ENCODE measurements at places on chromosomes 12 and 14.

DNA sequence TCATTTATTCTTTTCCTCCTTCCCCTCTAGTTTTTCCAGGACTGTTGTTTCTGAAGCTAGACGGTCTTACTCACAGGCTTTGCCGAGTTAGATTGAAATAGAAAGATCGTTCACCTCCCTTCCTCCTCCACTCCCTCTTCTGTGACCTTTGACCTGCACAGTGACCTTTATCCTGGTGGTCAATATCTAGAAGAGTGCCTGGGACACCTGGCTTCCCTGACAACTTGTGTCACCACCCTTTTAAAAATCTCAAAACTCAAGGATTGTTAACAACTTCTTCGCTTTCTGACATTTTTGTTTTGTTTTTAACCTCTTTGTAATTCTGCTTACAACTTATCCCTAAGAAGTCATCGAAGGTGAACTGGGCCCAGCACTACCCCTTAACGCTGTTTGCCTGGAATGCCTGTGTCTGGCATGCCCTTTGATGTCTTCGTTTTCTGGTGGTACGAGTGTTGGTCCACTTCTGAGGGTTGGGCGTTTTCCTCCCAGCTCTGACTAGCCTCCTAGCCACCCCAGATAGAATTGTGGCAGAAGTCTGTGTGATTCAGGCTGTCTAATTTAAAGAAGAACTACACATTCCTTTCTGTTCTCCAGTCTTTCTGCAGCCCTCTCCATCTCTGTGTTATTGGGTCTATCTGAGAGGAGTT lies 2.8 kb upstream of the KRT75 start:
- H3K4me1 ChIP-seq: no peaks in the 10 kb centered on the region
- H3K36me3 ChIP-seq: no peaks in the 10 kb centered on the region
- H3K4me3 ChIP-seq: no peak overlapping the region
- H3K27me3 ChIP-seq: no peaks in the 10 kb centered on the region
- H3K27ac ChIP-seq: no peak overlapping the region

DNA sequence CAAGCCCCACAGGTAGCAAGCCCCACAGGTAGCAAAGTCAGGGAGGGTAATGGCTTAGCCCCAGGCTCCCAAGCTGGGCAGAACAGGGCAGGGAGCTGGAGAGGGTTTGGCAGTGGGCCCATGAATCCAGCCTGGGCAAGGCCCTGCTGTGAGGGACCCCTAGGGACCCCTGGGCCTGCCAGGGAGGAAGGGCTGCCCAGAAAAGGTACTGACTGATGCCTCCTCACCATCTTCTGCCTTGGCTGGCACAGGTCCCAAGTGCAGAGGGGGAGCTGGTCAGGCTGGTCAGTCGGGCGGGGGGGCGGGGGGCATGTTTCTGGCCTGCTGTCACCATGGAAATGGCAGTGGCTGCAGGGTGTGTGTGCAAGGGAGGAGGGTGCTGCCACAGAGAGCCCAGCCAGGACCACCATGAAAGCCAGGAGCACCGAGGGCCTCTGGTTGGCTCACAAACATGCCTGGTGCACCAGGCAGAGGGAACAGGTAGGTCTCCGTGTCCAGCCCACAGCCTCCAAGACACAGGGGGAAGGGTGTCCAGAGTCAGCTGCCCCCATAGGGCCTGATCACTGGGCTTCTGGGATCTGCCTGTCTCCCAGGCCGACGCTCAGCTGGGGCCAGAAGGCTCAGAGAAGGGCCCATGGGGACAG lies 1.5 kb upstream of the CRIP2 start:
- no peaks in the 10 kb centered on the region for H3K27me3 ChIP-seq
- no peak for DNase-seq
- H3K4me1 ChIP-seq: peaks cover 38% of the 10 kb centered on the region
- peak overlapping the region; percentile 83 for H3K27ac ChIP-seq
- peaks cover 9% of the 10 kb centered on the region for H3K36me3 ChIP-seq

DNA sequence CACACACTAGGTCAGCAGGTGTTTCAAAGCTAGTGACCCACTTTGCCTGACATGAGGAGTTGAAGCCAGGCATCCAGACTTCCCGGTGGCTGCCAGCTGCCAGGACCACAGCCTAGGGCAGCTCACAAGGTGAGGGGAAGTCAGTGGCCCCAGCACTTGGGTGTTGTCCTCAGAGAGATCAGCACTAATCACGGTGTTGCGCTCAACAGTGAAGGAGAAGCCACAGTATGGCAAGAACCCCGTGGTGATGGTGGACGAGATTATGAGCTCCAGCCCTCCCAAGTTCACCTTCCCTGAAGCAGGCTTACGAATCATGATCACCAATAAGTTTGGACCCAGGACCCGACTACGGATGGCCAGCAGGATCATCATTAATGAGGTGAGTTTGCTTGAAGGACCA lies 59.9 kb upstream of the RIN3 start:
- no peak for DNase-seq
- H3K27me3 ChIP-seq: no peaks in the 10 kb centered on the region
- no peaks in the 10 kb centered on the region for H3K36me3 ChIP-seq
- H3K4me1 ChIP-seq: no peaks in the 10 kb centered on the region

DNA sequence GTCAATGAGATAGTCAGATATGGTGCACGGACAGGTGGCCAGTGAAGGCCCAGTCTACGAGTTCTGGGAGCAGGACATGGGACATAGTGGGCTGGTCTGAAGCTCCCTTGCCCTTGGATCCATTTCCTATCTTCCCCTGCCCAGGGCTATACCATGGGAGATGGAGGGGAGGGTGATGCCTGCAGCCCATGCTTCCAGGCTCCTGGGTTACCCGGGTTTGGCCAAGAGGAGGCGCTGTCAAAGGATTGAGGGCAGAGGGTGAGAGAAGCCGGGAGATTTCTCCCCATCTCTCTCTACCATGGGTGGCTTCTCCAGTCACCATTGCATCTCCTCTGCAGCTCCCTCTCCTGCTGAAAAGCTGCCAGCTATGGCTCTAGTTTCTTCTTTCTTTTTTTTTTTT lies 52.8 kb upstream of the LHX5 start:
- H3K4me1 ChIP-seq: no peaks in the 10 kb centered on the region
- no peaks in the 10 kb centered on the region for H3K36me3 ChIP-seq
- no peak for DNase-seq

DNA sequence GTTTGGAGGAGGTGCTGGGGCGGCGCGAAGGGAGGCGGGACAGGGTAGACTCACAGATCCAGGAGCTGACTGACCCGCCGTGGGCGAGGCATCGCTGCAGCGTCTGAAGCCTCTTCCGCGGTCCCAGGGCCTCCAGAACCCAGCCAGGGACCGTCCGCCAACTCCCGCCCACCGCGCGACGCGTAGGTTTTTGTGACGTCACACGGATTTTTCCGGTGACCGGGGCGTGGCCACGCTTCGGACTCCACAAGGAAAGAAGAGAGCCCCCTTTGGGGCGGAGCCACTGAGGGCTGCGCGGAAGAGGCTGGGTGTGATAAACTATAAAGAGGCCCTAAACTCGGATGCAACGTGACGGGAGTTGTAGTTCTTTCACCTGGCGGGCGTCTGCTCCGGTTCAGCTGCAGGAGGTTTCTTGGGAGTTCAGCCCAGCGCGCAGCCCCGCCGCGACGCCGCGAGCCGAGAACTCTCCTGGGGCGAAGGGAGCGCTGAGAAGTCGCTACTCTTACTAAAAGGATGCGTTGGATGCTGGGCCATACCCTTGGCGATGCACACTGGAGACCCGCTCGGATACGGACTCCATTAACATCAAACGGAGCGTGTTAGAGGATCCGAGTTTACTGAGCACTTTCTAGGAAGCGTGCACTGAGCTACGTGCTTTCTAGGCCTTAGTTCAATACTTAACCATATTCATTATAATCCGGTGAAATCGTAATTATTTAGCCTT lies at the start of gene AMN1:
Gene AMN1 (minus strand): TSS at position 105 of the 724 bp plus-strand sequence. CDS start 13 bp downstream, at position 92.
- peak within 1 kb of the TSS; percentile 91 for H3K27ac ChIP-seq
- no peaks in the 10 kb centered on the region for H3K27me3 ChIP-seq
- H3K4me1 ChIP-seq: peaks cover 15% of the 10 kb centered on the region
- no peaks in the 10 kb centered on the region for H3K36me3 ChIP-seq
- H3K4me3 ChIP-seq: peak within 1 kb of the TSS; percentile 82

DNA sequence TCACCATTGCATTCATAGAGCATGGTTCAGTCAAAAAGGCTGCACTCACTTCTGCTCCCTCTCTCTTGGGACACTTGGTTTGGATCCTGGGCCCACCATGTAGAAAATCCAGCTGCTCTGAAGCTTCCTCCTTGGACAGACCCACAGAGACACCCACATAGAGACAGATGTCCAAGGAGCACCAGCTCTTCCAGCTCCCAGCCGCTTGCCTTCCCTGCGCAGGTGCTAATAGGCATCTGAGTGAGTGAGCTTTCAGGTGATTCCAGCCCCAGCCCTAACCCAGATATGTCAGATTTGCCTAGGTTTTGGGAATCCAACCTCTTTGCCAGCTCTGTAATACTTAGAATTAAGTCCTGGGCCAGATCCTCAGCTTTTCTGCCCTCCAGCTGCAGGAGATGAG lies 38.6 kb downstream of the DLK1 start:
- DNase-seq: no peak
- no peaks in the 10 kb centered on the region for H3K4me1 ChIP-seq
- H3K27me3 ChIP-seq: no peaks in the 10 kb centered on the region
- no peak overlapping the region for H3K27ac ChIP-seq

- no peaks in the 10 kb centered on the region for H3K36me3 ChIP-seq
- DNase-seq: no peak
- no peak overlapping the region for H3K27ac ChIP-seq
- H3K27me3 ChIP-seq: no peaks in the 10 kb centered on the region
These were observed 795 bp upstream of the PXN start for GRCh38 chr12:120266180-120266870.

DNA sequence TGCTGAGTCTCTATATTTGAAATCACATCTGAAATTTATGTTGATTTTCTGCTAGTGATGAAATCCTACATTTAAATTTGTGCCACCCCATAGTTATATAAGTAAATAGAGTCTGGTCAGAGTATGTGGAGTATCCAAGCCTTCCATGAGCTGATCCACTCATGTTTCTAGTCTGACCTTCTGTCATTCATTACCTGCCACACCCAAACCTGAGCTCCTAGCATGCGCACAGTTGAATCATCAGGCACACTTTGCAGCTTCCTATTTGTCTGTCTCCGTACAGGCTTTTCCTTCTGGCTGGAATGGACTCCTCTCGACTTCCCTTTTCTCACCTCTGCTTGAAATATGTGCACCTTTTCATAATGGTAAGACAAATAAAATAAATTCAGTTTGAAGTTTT lies 45.3 kb upstream of the LRIG3 start:
- no peaks in the 10 kb centered on the region for H3K27me3 ChIP-seq
- H3K27ac ChIP-seq: no peak overlapping the region
- H3K4me1 ChIP-seq: no peaks in the 10 kb centered on the region
- H3K36me3 ChIP-seq: no peaks in the 10 kb centered on the region

- no peaks in the 10 kb centered on the region for H3K4me1 ChIP-seq
- no peaks in the 10 kb centered on the region for H3K36me3 ChIP-seq
- no peak overlapping the region for H3K27ac ChIP-seq
- H3K27me3 ChIP-seq: no peaks in the 10 kb centered on the region
- no peak for DNase-seq
These were observed 72.3 kb downstream of the B4GALNT3 start for GRCh38 chr12:531951-532585.

GRCh38 chr14:91961297-91962220 lies 14.1 kb upstream of the FBLN5 start:
- no peak overlapping the region for H3K4me3 ChIP-seq
- H3K27me3 ChIP-seq: no peaks in the 10 kb centered on the region
- no peaks in the 10 kb centered on the region for H3K4me1 ChIP-seq
- H3K36me3 ChIP-seq: no peaks in the 10 kb centered on the region
- no peak overlapping the region for H3K27ac ChIP-seq

DNA sequence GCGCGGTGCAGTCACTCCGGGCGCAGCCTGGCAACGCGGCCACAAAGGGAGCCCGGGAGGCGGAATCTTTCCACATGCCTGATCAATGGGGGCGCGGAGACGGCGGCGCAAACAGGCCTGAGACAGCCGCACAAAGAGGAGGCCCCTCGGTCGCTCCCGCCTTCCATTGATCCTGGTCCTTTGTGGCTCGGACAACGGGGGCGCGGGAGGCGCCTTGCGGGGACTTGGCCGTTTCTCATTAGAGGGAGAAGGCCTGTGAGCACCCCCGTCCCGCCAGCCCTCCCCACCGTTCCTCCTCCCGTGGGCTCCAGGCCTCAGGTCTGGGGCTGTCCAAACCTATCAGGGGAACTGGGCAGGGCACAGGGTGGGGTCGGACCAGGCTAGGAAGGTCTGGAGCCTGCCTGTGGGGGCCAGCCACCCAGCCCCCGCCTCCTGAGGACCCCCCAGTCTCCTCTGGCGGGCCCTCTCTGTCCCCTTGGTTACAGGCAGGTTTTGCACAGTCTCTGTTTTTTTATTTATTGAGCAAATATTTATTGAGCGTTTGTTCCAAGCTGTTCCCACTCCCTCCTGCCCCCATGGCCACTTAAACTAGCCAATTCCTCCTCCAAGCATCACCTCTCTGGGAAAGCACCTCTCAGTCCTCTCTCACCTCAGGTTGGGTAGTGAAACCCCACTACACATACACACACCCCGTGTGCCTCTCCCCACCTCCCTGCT lies 29.0 kb upstream of the MSI1 start:
- H3K27me3 ChIP-seq: peaks cover 6% of the 10 kb centered on the region
- H3K4me1 ChIP-seq: no peaks in the 10 kb centered on the region
- no peak for DNase-seq
- no peaks in the 10 kb centered on the region for H3K36me3 ChIP-seq
- no peak overlapping the region for H3K4me3 ChIP-seq
- no peak overlapping the region for H3K27ac ChIP-seq

DNA sequence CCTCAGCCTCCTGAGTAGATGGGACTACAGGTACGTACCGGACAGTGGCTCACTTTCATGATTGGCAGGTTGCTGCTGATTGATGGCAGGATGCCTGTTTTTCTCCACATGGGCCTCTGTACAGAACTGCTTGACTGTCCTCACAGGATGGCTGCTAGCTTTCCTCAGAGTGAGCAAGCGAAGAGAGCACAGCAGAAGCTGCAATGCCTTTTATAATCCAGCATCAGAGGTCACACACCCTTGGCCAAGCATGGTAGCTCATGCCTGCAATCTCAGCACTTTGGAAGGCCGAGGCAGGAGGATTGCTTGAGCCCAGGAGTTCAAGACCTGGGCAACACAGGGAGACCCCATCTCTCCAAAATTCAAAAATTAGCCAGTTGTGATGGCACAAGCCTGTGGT lies 31.0 kb downstream of the ARF6 start:
- no peak overlapping the region for H3K4me3 ChIP-seq
- no peak overlapping the region for H3K27ac ChIP-seq
- no peaks in the 10 kb centered on the region for H3K27me3 ChIP-seq
- no peaks in the 10 kb centered on the region for H3K4me1 ChIP-seq

- H3K36me3 ChIP-seq: no peaks in the 10 kb centered on the region
- H3K4me1 ChIP-seq: no peaks in the 10 kb centered on the region
- H3K4me3 ChIP-seq: no peak overlapping the region
- no peak for DNase-seq
- H3K27me3 ChIP-seq: no peaks in the 10 kb centered on the region
These were observed 229.9 kb downstream of the AKAP6 start for GRCh38 chr14:32559048-32559447.

- no peaks in the 10 kb centered on the region for H3K4me1 ChIP-seq
- no peaks in the 10 kb centered on the region for H3K36me3 ChIP-seq
- no peak overlapping the region for H3K27ac ChIP-seq
These were observed 181.5 kb upstream of the SYT1 start for GRCh38 chr12:78683031-78683430.

GRCh38 chr14:96586921-96587822 lies 85.0 kb downstream of the PAPOLA start:
- H3K27ac ChIP-seq: no peak overlapping the region
- no peaks in the 10 kb centered on the region for H3K4me1 ChIP-seq
- no peak for DNase-seq

GRCh38 chr14:104075530-104076151 lies 9.9 kb upstream of the ASPG start:
- H3K27me3 ChIP-seq: no peaks in the 10 kb centered on the region
- H3K27ac ChIP-seq: no peak overlapping the region
- H3K4me3 ChIP-seq: no peak overlapping the region
- no peaks in the 10 kb centered on the region for H3K4me1 ChIP-seq
- no peak for DNase-seq
- no peaks in the 10 kb centered on the region for H3K36me3 ChIP-seq

- no peaks in the 10 kb centered on the region for H3K36me3 ChIP-seq
- DNase-seq: no peak
- no peaks in the 10 kb centered on the region for H3K27me3 ChIP-seq
- no peak overlapping the region for H3K27ac ChIP-seq
These were observed 177.6 kb downstream of the CALM1 start for GRCh38 chr14:90574188-90575131.

All from effector memory CD4-positive, alpha-beta T cell (primary cell).